Activated T-helper 1 cell treated with anti-CD3 and anti-CD28 coated beads, Interleukin-12 subunit alpha, Interleukin-12 subunit beta, Interleukin-2, Interleukin-4 antibody, amounts not matched to agents 30 ng/mL and 10 ng/mL and 1 ng/mL, durations not matched to agents 14 hours and 24 hours and 36 hours (primary cell): ENCODE measurements at places on chromosomes 2 and 18.
A peak's percentile ranks its signal among the peaks of the same experiment; 100 is the strongest.

- DNase-seq: no peak
- H3K27me3 ChIP-seq: no peaks in the 10 kb centered on the region
- no peak overlapping the region for H3K27ac ChIP-seq
- H3K4me1 ChIP-seq: no peaks in the 10 kb centered on the region
- H3K4me3 ChIP-seq: no peak overlapping the region
Measured at GRCh38 chr2:229170916-229171315, 100.2 kb downstream of the PID1 start.

- no peaks in the 10 kb centered on the region for H3K27me3 ChIP-seq
- peak overlapping the region; percentile 98 for H3K4me3 ChIP-seq
- peaks cover 6% of the 10 kb centered on the region for H3K36me3 ChIP-seq
- H3K27ac ChIP-seq: peak overlapping the region; percentile 88
Measured at GRCh38 chr2:61853086-61853846, 594 bp downstream of the FAM161A start.

DNA sequence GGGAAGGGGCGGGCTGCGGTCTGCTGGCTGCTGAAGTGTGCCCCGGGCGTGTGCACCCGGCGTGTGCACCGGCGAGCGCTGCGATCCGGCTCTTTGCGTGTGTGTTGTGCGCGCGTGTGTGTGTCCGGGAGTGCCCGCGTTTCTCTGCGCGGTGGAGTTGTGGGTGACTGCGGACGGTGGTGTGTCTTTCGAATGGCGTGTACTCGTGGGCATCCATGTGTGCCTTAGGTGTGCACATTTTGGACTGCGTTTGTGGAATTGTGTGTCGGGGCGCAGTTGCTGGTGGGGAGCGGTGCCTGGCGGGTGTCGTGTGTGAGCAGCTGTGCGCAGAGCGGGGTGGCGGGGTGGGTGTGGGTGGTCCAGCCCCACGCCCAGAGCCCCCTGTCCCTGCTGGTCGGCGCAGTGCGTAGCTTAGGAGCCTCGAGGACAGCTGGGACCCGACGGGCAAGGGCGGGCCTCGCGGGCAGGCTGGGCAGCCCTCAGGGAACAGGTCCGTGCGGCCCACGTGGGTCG, 533 bp downstream of the HPCAL1 start:
- peaks cover 69% of the 10 kb centered on the region for H3K4me1 ChIP-seq
- H3K36me3 ChIP-seq: peaks cover 3% of the 10 kb centered on the region
- DNase-seq: no peak
- peak overlapping the region; percentile 99 for H3K4me3 ChIP-seq

GRCh38 chr2:76625101-76625500, 897.1 kb downstream of the LRRTM4 start:
- no peaks in the 10 kb centered on the region for H3K27me3 ChIP-seq
- H3K4me3 ChIP-seq: no peak overlapping the region
- no peak for DNase-seq
- H3K36me3 ChIP-seq: no peaks in the 10 kb centered on the region
- no peak overlapping the region for H3K27ac ChIP-seq

- H3K36me3 ChIP-seq: peaks cover 59% of the 10 kb centered on the region
- DNase-seq: no peak
Measured at GRCh38 chr2:86072271-86072858, 33.3 kb downstream of the POLR1A start.

DNA sequence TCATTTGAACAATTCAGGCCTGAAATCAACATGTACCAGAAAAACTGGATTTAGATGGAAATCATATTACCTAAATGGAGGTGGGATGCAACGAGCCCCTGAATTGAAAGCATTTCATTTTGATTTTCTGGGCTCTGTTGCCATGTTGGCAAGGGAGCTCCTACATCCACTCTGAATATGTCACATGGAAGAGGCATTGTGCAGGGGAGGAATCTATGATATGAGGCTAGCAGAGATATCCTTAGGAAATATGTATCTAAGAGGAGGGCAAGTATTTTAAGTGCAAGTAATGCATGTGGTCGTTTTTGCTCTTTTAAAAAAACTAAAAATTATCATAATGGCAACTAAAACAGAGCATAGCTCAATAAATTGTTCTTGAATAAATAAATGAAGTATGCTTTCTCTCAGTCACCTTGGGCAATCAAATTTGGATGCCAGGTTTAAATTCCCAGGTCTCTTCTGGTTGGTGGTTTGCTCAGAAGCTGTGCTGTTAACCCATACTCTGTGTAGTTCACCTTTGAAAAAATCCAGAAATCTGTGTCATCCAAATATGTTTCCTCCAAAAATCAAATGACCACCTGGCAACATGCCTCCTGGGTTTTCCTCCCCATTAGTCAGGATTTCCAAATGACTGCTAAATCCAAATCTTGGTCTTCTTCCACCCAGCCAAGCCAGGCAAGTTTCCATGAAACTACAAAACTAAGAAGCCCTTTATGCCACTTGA, 6.5 kb upstream of the LGALSL start:
- peaks cover 34% of the 10 kb centered on the region for H3K27me3 ChIP-seq
- H3K27ac ChIP-seq: no peak overlapping the region
- H3K4me1 ChIP-seq: no peaks in the 10 kb centered on the region
- no peak overlapping the region for H3K4me3 ChIP-seq
- no peaks in the 10 kb centered on the region for H3K36me3 ChIP-seq

DNA sequence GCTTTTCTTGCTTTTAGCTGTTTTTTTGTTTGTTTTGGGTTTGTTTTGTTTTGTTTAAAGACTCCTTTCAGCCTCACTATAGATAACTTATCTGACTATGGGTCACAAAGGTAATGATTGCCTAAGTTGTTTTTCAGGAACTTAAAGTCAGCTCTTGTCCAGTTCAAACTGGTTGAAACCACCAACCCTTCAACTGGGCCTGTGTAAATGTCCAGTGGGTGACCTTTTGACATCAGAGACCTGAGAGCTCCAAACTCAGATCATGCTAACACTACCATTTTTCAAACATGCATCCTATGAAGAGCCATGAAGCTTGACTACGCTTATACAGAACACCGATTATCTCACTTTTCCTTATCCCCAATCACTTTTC, 144.6 kb upstream of the RMP24 start:
- H3K4me3 ChIP-seq: no peak overlapping the region
- no peak overlapping the region for H3K27ac ChIP-seq
- no peak for DNase-seq
- H3K4me1 ChIP-seq: no peaks in the 10 kb centered on the region
- no peaks in the 10 kb centered on the region for H3K36me3 ChIP-seq
